ENCODE measurements at places on chromosomes 12 and 14.

GRCh38 chr14:87908550-87908949 lies 84.4 kb downstream of the GALC start:
- DNase-seq: no peak

DNA sequence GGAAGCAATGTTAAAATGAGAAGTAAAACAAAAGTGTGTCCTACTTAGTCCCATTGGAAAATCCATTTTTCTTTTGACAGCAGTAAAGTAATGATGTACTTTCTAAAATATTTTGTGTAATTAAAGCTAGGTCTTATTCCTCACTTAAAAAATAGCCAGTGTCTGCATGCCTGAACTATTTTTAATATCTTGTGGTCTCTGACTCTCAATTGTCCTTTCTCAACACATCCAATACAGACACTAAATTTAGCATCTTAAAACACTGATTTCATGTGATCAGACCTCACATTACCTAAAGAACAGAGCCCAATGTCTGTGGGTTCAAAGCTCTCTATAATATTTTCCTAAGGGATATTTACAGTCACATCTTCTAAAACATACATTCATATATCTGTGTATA lies 108.0 kb downstream of the DERA start:
- no peak for DNase-seq

- no peak for DNase-seq
Measured at GRCh38 chr14:89486505-89486904, 69.5 kb upstream of the FOXN3 start.

GRCh38 chr12:12528361-12529270 lies 34.0 kb downstream of the DUSP16 start:
- no peak for DNase-seq

- peak; percentile 75 for DNase-seq
Measured at GRCh38 chr14:49879646-49880204, 13.2 kb upstream of the ARF6 start.

DNA sequence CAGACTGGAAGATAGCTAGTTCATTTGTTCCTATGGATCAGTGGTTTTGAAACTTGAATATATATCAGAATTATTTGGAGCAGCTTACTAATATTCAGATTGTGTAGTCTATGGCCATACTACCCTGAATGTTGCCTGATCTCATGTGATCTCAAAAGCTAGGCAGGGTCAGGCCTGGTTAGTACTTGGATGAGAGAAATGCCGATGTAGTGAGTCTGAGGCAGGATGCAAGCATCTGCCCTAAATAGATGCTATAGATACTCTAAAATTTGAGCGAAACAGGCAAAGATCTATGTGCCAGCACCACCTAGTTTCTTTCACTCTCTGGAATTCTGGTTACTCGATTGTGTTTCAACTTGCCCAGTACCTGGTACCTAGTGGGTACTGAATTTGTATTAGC lies 40.9 kb downstream of the FRMD6 start:
- DNase-seq: no peak

DNA sequence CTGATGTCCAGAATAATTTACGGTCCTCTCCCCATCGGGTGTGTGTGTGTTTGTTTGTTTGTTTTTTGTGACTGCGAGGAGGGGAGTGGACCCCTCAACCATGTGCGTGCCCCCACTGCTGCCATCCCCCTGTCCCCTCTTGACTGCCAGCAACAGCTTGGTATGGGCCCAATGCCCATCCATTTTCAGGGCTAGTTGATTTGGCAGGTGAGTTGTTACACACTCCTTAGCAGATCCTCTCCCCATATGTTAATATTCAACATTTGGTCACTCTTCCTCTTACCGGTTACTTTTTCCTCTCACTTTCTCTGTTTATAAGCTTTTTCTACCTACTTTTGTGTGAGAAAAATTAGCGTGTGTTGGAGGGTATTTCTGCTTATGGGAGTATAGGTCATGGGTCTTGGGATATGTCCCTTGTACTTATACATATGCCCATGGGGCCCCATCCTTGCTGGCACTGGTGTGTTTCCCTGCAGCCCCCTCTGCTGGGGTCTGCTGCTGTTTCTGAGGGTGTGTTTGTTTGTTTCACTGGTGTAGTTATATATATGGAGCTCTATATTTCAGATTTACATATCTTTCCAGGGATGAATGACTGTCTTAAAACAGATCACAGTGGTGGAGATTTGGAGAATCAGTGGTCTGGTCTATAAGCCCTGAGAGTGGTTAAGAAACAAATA lies 33.8 kb downstream of the ZFHX2 start:
- no peak for DNase-seq

GRCh38 chr14:64147126-64147790 lies 146.9 kb downstream of the ESR2 start:
- no peak for DNase-seq

DNA sequence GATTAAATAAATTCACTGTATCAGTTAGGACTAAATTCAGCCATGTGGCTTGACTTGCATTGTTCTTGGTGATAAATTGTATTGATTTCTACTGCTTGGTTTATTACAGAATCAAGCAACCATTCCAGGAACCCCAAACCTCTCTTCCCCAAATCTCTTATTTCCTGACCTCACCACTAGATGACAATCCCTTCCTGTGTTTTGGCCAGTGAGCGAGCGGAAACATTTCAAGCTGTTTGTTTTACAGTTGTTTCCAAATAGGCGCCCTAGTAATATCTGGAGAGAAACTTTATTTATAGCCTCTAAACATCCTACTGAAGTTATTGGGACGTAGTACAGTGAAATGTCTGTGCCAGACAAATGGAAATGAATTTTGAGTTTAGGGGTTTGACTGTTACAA lies 161.1 kb downstream of the SNAPC1 start:
- no peak for DNase-seq

GRCh38 chr14:50944647-50945413 lies 547 bp upstream of the PYGL start:
- DNase-seq: no peak

DNA sequence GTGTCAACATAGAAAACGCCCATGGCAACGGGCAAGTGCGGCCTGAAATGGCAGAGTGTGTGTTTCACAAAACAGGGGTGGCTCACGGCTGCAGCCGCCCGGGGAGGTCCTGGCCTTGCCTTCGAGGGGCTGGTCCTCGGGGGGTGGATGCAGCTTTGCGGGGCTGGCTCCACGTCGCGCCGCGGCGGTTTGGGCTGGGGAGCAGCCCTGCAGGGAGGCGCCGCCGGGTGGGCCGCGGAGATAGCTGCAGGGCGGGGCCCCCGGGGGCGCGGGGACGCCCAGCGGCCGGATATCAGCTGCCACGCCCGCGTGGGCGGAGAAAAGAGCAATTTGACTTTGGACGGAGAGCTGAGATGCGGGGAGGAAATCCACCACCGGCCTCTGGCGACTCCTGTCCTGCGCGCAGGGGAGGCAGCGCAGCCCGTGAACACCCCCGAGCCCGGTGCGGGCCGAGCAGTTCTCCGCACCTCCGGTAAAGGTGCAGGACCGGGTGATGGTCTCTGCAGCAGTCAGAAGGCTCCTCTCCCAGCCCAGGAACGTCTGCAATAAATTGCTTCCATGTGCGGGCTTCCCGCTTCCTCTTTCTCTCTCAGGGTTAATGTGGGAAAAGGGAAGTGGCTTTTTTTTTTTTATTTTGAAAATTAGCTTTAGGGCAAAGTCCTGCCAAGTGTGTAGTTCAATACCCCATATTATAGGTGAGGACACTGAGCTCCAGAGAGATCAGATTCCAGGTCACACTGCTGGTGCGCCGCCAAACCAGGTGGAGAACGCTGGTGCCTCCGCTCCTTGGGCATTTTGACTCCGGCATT lies 110.5 kb downstream of the ARF6 start:
- peak; percentile 79 for DNase-seq

DNA sequence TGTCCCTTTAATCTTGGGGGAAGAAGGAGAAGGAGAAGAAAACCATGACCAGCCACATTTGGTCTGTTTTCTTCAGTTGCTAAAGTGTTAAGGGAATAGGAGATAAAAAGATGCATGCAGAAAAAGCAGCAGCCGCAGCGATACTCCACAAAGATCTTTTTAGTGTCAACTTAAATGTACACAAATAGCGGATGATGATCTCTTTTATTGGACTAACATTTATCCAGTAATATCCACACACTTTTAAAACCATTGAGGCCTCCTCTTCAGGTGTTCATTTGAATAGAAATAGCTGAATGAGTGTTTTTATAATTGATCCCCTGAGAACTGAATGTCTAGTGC lies 83.5 kb downstream of the PAPOLA start:
- DNase-seq: no peak

GRCh38 chr14:93821051-93821450 lies 32.8 kb upstream of the PRIMA1 start:
- DNase-seq: no peak

- DNase-seq: no peak
Measured at GRCh38 chr14:78836777-78837176, 666.6 kb downstream of the NRXN3 start.

- no peak for DNase-seq
Measured at GRCh38 chr12:80716696-80717469, at the start of gene MYF5. TSS of gene MYF5 (plus strand) at chr12:80716912. CDS start at chr12:80717064, 152 bp downstream.

GRCh38 chr12:119117936-119118335 lies 60.8 kb upstream of the HSPB8 start:
- DNase-seq: no peak

DNA sequence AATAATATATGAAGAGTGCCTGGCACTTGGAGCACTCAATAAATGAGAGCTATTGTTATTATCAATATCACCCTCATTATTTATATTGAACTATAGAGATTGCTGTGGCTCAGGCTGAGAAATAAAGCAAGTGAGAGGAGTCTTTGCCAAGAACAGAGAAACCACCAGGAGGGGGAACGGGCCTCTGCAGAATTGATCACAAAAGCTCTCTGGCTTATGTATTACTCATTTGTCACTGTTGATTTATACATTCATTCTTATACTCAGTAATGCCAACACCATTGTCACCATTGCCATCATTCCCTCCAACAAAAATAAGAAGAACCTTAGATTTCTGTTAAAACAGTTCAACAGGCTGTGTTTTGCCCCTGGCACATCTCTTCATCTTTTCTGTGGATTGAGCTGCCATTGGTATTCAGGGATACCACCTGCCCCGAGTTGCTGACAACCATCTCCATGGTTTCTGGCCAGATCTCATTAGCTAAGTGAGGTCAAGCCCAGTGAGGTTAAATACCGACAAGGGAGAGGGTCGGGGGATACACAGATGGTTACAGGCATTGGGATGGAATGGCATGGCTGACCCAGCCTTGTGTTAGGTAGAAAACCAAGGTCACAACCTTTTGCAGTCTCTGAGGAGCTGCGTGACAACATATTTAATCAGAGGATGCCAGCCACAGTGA lies 21.8 kb upstream of the PCNX1 start:
- DNase-seq: no peak

All from stimulated activated effector memory CD8-positive, alpha-beta T cell treated with anti-CD3 and anti-CD28 coated beads, Interleukin-12 subunit alpha, Interleukin-12 subunit beta, amount 100 ng/mL, for 72 hours (primary cell).